Brain microvascular endothelial cell (primary cell): ENCODE measurements at places on chromosomes 7 and 10.
A peak's percentile ranks its signal among the peaks of the same experiment; 100 is the strongest.

GRCh38 chr10:120505056-120505455, 48.0 kb downstream of the PLPP4 start:
- DNase-seq: no peak

- no peak for DNase-seq
Observed at GRCh38 chr7:120097774-120098173, 175.2 kb upstream of the KCND2 start.

- no peak for DNase-seq
Observed at GRCh38 chr7:5387711-5388245, 35.9 kb downstream of the TNRC18 start.

- DNase-seq: no peak
Observed at GRCh38 chr10:97740613-97741012, 3.7 kb downstream of the ZFYVE27 start.

GRCh38 chr10:43062402-43063160, 14.3 kb upstream of the RET start:
- no peak for DNase-seq

DNA sequence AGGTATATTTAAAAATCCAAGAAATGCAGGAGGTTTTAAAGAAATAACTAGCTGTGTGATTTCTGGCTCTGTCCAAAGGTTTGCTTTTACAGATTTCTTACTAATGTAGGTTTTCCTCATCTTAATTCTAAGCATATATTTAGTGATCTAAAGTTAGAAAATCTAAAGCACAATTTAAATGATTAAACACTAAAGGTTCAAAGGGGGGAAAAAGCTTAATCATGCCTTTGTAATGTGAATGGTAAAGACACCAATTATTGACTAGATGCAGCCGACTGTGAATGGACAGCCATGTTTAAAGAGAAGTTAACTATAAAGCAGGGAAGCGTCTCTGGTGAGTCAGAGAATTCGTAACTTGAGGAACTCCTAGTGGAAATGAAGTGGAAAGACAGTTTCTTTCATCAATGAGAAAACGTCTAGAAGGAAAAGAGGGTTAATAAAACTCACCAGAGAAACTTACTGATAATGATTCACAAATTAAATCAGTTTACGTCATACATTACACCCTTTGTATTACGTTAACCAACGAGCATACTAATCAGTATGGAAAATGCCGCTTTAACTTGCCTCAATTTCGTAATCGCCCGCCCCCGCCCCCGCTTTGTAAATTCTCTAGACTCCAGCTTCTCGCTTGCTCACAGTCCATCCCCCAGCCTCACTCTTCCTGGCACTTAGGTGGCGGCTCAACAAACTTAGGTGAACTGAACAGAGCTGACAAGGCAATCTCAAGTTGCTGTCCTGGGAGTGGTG, 1.1 kb upstream of the HBP1 start:
- DNase-seq: peak; percentile 72

- DNase-seq: no peak
Observed at GRCh38 chr7:125568799-125569198, 639.2 kb upstream of the POT1 start.

DNA sequence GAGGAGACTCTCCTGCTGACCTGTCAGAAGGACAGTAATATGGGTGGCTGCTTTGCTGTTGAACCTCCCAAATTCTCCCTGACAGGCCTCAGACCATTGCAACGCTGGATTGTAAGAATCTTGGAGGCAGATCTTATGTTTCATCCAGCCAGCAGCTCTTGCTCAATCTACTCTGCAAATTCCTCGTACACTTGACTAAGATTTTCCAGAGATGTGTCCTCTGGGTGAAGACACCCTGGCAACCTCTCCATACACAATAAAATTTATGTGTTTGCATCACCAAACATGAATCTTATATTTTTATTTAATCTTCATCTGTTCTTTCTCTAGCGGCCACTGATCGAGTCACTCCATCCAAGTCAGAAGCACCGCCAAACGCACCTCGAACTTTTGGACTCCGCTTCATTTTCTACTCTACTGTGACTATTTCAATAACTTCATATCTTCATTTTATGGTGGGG, 623.1 kb downstream of the ACTR3B start:
- no peak for DNase-seq

- no peak for DNase-seq
Observed at GRCh38 chr7:156985101-156985992, 25.1 kb downstream of the MNX1 start.

DNA sequence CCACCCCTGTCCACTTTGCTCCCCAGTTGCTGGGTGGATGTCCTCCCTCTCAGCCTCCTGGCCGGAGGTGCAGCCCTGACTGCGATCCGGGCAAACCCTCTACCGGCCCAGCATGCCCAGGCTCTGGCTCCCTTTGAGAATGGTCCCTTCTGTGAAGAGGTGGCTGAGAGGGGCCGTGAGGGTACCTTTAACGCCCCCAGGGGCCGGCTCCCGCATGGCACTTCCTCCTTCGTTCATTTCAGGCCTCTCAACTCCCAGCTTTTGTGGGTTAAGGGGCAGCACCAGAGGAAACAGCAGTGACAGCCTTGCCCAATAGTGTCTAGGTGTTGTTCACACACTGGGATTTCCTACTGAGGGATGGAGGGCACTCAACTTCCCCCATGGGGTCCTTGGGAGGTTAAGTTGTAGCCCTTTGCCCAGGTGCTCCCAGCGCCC, 33.2 kb upstream of the HABP2 start:
- no peak for DNase-seq

GRCh38 chr7:1531979-1532455, 1.5 kb downstream of the MAFK start:
- DNase-seq: no peak

DNA sequence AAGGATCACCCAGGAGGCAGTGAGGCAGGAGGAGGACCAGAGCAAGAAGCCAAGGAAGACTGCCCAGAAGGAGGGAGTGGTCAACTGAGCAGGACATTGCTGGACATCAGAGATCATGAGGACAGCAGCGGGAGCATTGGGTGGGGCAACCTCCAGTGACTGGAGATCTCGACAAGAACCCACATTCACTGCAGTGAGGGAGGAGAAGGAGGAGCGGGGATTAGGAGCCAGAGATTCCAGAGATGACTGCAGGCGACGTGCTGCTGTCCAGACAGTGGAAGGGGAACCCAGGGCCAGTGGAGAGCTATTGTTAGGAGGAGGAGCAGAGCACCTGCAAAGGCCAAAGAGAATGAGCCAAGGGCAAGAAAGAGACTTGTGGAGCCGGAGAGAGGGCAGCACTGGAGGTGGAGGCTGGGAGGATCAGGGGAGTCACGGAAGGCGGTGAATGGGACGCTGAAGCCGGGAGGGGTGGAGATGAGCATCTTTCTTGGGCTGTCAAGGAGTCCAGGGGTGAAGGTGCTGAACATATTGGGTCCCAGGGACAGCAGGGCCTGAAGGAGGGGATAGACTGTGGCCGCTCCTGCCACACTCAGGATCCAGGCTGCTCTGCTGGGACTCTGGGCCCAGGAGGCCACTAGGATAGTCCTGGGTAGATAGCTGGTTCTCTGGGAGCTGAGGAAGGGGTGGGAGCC, 140.1 kb upstream of the UNC5B start:
- no peak for DNase-seq

GRCh38 chr7:32018845-32019578, 51.2 kb downstream of the PDE1C start:
- DNase-seq: no peak

DNA sequence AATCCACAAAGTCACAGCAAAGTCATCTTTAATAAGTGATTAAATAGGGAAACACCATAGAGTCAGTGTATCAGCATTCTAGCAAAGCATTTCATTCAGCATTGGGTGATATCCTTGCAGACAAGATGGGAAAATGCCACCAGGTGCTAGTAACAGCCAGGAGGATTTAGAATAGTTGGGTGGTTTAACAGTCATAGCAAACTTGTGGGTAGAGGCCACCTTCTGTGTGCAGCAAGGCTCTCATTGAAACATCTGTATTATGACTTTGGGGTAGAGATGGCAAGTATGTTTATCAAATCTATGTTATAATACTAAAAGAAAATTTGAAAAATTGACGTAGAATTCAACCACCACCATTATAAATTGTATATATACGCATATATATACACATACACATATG, 26.4 kb upstream of the ADO start:
- no peak for DNase-seq

GRCh38 chr7:100884736-100885439, 4.6 kb downstream of the UFSP1 start:
- DNase-seq: no peak

DNA sequence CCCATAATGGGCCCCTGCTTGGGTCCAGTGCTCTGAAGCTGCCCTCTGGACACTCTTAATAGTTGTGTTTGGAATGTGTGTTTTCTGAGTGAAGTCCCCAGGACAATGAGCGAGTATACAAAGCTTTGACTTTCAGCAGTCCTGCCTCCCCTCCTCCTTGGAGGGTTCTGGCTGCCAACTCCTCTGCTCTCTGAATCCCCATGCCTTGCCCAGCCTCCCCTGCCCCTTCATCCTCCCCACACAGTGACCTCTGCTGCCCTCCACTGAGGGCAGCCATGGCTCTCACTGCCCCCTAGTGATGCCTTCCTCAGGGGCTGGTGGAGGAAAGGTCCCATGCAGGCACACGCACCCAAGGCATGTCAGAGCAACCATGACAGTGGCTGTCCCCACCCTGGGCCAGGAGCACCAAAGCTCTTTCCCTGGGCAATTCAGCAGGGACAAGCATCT, 40.9 kb downstream of the FRMPD2 start:
- DNase-seq: no peak

DNA sequence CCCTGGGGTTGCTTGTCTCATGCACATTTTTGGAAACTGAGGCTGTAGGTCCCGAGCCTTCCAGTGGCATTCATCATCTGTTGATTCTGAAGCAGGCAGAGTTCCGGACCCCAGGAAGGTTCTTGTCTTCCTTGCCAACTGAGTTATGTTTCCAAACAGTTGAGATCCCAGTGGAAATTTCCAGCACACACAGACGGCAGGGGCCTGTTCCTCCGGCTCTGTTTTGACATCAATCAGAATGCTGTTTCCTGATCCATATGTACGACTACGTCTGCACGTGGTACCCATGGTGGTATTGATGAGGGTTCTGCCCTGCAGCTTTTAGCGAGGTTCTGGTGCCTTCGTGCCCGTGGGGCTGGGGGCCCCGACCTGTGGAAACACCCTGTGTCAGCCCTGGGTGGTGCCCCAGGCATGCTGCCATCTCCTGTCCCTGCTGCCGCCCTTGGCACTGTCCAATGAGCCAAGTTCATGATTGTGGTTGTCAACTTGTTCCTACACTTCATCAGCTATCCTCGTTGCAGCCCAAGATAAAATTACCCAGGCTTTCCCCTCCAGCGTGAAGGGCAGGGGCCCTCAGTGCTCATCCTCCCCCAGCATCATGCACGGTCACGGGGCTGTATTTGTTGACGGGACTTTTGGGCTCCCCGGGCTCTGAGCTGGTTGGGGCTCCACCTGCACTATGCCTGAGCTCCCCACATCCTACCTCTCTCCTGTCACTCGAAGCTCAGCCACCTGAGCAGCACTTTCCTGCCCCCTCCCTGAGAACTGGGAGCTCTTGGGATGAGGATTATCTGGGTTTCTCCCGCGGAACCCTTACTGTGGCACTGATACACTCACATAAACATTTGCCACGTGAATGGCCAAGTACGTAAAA, 7.8 kb upstream of the DPYSL4 start:
- no peak for DNase-seq

DNA sequence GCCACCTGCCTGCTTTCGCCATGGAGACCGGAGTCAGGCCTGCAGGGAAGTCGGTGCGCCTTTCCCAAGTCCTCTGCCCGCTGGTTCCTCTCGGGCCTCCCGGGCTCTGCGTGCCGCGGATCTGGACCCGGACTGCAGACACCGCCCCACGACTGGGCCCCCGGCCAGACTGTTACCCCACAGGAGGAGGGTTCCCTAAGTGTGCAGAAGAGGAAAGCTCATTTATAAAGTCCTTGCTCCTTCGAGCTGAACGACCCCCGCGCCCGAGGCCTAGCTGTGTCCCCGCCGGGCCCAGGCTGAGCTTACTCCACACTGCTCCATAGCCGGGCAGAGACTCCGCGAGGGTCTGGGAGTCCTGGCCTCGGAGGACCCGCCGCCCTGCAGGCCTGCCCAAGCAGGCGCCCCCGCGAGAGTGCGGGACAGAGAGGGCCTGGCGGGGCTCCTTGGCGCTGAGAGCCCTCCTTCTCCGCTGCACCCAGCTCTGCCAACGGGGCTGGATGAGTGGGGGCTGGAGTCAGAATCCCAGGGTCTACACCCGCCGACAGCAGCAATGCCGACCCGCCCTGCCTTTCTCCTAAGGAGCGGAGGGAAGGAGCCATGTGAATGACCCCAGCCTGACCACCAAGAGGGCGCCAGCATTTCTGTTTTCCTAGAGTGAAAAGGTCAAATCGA, 8.3 kb downstream of the EN2 start:
- DNase-seq: no peak

DNA sequence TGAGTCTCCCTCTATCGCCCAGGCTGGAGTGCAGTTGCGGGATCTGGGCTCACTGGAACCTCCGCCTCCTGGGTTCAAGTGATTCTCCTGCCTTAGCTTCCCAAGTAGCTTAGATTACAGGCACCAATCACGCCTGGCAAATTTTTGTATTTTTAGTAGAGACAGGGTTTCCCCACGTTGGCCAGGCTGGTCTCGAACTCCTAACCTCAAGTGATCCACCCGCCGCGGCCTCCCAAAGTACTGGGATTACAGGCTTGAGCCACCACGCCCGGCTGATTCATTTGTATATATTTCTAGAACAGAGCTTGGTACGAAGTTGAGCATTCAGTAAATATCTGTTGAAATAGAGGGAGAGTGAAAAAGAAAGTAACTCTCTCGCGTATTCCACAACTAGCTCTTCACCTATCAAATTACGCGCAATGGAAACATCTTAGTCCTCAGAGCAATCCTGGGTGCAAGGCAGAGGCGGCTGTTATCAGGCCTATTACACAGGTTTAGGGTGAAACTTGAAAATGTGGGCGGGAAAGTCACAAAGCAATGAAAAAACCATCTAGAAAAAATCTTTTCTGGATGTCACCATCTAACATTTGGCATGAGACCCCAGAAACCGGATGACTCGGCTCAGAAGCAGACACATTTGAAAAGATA, 707 bp upstream of the GHITM start:
- DNase-seq: no peak

DNA sequence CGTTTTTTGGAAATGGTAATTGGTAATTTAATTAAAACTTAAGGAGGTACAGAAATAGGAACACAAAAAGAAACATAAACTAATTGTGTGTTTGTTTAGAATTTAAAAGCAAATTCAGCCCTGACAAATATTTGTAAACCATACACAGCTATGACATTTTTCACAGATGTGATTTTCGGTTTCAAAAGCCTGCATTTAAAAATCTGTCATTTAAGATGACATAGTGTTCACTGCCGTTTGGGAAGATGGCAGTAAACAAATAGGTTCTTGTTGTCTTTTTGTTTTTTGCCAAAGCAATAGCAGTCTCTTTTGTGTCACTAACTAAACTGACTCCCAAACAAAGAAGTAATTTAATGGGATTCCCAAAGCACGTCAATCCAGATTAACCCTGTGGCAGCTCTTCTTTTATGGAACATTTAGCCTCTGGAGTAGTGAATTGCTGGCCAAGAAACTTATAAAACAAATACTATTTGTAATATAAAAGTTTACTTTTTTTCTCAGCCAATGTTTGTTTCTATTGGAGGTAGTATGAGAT, 697.6 kb downstream of the PHTF2 start:
- DNase-seq: no peak
